ENCODE measurements at places on chromosomes 7 and 10.

DNA sequence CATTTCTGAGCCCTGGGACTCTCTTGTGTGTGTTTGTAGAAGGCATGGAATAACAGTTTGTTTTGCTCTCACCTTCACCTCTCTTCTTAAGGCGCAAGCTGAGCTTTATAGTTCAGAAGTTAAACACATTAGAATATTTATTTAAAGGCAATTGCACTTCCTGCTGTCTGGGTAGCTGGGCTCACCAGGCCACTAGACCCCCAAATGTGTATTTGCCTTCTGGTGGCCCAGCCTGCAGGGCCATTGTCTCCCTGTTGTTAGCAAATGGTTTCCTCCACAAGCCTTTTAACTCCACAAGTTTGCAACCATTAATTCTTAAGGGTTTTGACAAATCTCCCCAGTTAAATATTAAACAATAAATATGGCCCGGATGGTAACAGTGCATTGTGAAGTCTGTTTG, 31.1 kb upstream of the NEUROD6 start:
- DNase-seq, result no peak

GRCh38 chr10:104256335-104256961, 1.8 kb downstream of the GSTO1 start:
- DNase-seq, result no peak

GRCh38 chr10:110967009-110967630, 47.7 kb downstream of the SHOC2 start:
- no peak for DNase-seq

- DNase-seq, result no peak
Measured at GRCh38 chr7:33698041-33698440, 207.3 kb upstream of the BMPER start.

- peak; percentile 76 for DNase-seq
Measured at GRCh38 chr10:132489053-132489703, 48.4 kb upstream of the INPP5A start.
